Suprapubic skin (tissue), 4 donors: ENCODE measurements at places on chromosomes 2 and 18.

- no peak for DNase-seq
These were observed 50.0 kb downstream of the NAB1 start for GRCh38 chr2:190698895-190699294.

- no peak for DNase-seq
These were observed 640 bp downstream of the SLC39A6 start for GRCh38 chr18:36128530-36128870.

DNA sequence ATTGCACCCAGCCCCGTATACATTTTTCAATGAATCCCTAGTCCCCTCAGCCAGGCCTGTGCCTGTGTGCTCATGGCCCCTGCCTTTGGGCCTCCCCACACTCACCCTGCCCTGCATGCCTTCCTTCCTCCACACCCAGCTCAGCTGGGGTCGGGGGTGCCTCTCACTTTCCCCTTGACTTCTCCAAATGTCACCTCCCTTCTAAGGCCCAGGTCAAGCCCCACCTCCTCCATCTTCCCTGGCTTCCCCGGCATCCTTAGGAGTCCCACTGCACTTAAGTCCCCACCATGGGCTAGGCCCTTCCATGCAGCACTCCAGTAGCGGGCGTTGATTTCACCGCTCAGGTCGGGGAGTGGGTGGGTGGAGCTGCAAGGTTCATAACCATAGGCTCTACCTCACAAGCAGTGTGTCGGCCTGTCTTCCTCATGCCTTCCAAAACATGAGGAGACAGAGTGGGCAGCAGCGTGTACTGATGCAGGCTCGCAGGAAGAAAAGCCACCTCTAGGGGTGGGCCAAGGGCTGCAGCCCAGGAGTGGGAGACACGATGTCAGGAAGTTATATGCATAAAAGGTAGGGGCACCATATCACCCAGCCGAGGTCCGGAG lies 47.7 kb downstream of the DNMT3A start:
- no peak for DNase-seq

GRCh38 chr2:14194233-14194632 lies 438.3 kb upstream of the LRATD1 start:
- no peak for DNase-seq

- DNase-seq = no peak
These were observed 17.1 kb downstream of the CREB1 start for GRCh38 chr2:207546822-207547221.

DNA sequence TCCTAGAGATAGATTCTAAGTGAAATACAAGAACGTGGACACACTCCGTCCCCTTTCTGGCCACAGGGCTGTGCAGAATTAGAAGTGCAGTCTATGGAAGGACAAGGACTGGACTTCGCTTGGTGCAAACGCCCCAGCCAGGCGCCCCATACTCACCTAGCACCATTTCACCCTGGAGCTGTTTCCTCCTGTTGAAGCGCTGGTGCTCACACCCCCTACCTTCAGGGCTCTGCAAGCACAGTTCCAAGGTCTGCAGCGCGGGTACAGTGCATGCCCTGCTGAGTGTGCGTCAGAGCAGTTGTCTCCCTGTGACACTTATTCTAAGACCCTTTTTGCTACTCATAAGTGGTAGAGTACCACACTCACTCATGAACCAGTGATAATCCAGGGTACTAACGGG lies 3.0 kb downstream of the HPCAL1 start:
- no peak for DNase-seq

GRCh38 chr2:161969159-161969558 lies 104.9 kb downstream of the DPP4 start:
- no peak for DNase-seq

GRCh38 chr18:63539904-63540510 lies 2.2 kb upstream of the SERPINB12 start:
- no peak for DNase-seq

GRCh38 chr2:3291750-3292149 lies 85.9 kb downstream of the EIPR1 start:
- no peak for DNase-seq

- no peak for DNase-seq
These were observed 24.0 kb downstream of the CERKL start for GRCh38 chr2:181632733-181633401.

GRCh38 chr18:24778810-24779418 lies 318.5 kb downstream of the HRH4 start:
- no peak for DNase-seq

DNA sequence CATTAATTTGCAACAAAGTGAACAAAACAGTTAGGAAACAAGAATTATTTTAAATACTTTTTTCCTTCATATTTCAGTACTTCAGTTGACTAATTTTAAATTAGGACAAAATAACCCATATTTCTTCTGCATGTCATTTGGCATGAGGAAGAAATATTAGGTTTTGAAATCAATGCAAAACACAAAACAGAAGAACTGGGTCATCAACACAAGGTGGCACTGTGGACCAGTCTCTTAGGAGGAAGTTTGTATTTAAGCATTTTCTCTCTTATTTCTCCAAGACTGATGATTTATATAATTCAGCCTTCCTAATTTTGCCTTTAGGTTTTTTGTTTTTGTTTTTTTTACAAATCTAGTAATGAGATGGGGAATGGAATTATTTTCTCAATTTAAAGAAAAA lies 352.8 kb upstream of the KCNH7 start:
- DNase-seq = no peak

- no peak for DNase-seq
These were observed 32.6 kb upstream of the SLC40A1 start for GRCh38 chr2:189613077-189613636.

DNA sequence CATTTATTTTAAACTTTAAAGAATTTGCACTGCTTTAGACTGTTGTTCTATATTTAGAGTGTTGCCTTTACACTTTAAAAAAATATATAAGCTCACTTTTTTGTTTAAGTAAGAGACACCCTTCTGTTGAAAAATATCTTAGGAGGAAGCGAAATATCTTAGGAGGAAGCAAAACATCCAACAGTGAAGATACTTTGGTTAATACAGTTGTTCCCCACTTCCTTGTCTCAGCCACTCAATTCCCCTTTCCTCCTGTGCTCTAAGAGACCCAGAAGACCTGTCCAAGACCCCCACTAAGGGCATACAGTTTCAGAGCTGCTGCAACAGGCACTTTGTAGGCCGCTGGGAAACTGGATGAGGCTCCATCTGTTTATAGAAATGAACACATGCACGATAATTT lies 5.7 kb downstream of the SERPINB8 start:
- DNase-seq = no peak

GRCh38 chr18:77082316-77082955 lies 50.1 kb downstream of the MBP start:
- no peak for DNase-seq

DNA sequence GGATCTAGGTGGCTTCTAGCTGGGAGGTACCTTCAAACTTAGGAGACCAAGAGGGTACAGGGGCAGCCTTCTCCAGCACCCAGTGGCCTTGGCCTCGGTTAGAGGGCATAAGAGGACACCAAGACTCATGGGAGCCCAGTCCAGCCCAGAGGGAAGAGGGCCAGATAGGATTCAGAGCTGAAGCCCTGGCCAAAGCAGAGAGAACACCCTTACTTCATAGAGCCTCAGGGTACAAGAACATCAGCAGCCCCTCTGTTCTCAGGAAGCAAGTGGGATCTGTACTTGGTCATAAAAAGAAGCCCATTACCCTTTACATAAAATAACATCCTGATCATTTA lies 45.0 kb upstream of the ASPRV1 start:
- peak; percentile 14 for DNase-seq
